ENCODE measurements at places on chromosomes 6 and 20.

DNA sequence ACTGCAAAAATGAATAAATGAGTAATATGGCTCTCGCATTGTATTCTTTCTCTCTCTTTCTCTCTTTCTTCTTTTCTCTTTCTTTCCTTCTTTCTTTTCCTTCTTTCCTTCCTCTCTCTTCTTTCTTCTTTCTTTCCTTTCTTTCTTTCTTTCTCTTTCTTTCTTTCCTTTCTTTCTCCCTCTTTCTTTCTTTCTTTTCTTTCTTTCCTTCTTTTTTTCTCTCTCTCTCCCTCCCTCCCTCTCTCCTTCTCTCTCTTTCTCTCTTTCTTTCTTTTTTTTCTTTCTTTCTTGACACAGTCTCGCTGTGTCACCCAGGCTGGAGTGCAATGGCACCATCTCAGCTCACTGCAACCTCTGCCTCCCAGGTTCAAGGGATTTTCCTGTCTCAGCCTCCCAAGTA lies 20.3 kb upstream of the ELOVL5 start:
- DNase-seq = no peak

DNA sequence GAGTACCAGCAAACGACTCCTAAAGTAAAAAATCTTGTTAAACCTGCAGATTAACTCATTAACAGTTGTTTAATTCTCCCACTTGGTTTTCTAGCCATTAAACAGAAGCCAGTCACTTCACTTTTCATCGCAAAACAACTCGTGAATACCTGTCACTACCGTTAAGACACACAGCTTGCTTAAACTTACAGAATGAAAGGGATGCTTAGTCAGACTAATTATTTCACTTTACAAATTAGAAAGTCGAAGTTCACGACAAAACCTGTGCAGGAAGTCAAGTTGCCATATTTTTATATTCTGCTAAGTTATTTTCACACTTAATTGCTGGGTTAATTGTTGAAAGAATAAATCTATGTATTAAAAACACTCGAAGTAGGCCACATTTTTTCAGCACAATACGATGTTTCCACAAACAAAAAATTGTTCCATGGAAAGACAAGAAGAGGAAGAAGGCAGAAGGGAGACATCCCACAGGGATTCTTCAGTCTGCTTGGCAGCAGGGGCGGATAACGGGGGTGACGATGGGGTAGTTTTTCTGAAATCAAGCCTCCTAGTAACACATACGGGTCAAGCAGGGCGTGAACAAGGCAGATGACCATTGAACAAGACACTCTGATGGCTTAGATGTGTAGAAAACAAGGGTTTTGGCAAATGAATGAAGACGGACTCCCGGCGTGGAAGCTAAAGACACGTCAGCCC lies 933 bp downstream of the SSR1 start:
- no peak for DNase-seq

GRCh38 chr6:163248051-163248450 lies 166.5 kb upstream of the QKI start:
- peak; percentile 33 for DNase-seq

DNA sequence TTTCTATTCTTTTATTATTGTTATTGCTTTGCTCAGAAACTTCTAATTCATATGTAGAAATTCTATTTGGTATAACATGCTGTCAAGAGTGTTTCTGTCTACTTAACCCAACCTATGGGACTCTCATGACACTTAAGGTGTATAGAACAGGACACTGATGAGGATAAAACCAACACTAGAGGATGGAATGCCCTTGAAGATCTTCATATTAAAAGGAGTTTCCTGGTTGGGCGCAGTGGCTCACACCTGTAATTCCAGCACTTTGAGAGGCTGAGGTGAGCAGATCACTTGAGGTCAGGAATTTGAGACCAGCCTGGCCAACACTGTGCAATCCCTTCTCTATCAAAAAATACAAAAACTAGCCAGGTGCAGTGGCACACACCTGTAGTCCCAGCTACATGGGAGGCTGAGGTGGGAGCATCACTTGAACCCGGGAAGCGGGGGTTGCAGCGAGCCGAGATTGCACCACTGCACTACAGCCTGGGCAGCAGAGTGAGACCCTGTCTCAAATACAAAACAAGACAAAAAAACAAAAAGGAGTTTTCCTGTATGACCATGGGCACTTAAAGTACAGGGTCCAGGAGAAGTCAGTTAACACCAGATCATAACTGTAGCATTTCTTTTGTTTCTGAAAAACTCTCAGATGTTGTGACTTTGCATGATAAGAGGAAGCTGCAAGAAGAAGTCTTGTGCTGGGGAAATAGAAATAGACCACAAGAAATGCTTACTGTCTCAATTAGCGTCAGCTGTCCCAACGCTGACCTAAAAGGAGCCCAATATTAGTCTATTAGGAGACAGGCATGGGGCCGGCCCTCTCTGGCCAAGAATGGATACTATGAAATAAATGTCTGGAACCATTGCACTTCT lies 38.9 kb upstream of the CD2AP start:
- DNase-seq = no peak

DNA sequence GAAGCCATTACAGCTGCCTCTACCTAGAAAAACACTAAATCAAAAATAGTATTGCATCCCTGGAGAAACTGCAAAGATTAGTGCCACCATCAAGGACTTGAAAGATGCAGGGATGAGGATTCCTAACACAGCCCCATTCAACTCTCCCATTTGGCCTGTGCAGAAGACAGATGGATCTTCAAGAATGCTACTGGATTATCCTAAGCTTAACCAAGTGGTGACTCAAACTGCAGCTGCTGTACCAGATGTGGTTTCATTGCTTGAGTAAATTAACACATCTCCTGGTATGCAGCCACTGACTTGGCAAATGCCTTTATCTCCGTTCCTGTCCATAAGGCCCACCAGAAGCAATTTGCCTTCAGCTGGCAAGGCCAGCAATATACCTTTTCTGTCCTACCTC lies 117.4 kb downstream of the TBC1D32 start:
- DNase-seq = no peak

GRCh38 chr20:23414526-23415188 lies 6.6 kb downstream of the NAPB start:
- no peak for DNase-seq

GRCh38 chr6:13299918-13300317 lies 28.4 kb downstream of the TBC1D7 start:
- no peak for DNase-seq

DNA sequence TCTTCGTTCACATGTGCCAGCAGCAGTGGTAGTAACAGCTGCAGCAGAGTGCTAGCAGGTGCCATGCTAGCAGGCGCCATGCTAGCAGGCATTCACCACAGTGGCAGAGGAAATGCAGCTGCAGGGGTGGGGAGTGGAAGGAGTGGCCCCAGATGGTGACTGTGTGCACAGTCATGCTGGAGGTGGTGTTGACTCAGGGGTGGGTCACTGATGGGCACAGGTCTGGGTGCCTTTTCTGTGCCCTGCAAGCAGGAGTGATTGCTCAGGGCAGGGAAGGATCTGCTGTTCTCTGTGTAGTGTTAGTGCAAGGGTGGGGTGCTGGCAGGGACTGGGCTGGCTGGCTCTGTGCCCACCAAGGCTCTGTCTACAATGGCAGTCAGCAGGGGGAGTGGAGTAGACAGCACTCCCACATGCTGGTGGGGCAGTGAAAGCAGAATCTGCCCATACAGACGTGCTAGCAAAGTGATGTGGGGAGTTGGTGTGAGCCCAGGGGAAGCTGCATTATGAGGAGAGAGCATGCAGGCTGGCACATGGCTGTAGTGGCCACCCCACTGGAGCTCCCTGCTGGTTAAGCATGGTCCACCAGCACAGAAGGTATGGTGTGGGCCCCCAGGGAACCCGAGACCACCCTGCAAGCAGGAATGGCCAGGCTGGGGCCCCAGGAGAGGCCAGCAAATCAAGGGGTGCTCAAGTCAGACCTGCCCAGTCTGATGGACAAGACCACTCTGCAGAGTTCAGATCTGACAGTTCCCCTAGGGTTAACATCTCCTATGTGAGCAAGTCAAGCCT lies 11.4 kb upstream of the TSPYL4 start:
- DNase-seq = no peak

- no peak for DNase-seq
Observed at GRCh38 chr6:138507977-138508675, 8.8 kb upstream of the NHSL1 start.

DNA sequence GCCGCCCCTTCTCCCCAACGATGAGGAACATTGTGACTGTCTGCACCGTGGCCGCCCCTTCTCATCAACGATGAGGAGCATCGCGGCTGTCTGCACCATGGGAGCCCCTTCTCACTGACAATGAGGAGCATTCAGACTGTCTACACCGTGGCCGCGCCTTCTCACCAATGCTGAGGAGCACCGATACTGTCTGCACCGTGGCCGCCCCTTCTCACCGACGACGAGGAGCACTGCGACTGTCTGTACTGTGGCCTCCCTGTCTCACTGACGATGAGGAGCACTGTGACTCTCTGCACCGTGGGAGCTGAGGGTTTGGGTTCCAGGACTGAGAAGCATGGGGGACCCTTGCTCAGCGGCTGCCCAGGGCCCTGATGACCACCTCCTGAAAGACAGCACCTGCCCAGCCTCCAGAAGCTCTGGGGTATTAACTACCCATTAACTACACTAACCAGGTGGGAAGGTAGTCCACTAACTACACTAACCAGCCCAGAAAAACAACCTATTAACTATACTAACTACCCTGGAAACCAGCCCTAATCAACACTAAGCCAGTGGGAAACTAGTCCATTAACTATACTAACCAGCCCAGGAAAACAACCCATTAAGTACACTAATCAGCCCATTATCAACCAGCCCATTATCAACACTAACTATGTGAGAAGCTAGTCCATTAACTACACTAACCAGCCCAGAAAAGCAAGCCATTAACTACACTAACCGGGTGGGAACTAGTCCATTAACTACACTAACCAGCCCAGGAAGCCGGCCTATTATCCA lies 116.9 kb downstream of the TAF4 start:
- no peak for DNase-seq

GRCh38 chr6:44529146-44529905 lies 141.8 kb downstream of the CDC5L start:
- no peak for DNase-seq

Measured in brain (organoid and tissue), 16 donors.